ENCODE measurements at places on chromosomes 2 and 18.

- DNase-seq, result no peak
Observed at GRCh38 chr2:163353551-163353950, 382.3 kb downstream of the FIGN start.

GRCh38 chr18:69787825-69788547 lies 159.7 kb downstream of the CD226 start:
- DNase-seq, result no peak

DNA sequence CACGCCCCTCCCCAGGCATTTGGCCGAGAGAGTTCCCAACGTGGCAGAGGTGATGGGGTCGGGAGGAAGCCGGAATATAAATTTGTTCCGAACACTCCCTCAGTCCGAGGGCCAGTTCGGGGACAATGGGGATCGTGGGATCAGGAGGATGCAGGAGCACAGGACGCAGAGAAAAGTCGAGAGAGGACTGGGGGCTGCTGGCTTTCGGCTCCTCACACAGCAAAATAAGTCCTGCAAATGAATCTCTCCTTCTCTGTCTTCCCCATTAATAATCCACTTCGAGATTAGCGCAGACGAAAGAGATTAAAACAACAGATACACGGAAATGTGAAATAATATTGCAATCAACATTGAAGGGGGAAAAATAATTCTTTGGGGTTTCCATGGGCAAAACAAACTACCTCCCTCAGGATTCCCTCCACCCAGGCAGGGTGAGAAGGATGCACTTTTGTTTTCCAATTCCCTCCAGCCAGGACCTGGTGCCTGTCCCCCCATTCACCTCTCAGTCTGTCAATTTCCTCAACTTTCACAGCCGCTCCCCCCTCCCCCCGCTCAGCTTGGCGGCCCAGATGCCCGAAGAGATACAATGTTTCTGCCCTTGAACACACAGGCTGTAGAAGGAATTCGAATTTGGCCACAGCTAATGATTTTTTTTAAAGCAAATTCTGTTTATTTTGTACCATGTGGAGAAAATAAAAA lies 3.1 kb upstream of the ZEB2 start:
- no peak for DNase-seq

DNA sequence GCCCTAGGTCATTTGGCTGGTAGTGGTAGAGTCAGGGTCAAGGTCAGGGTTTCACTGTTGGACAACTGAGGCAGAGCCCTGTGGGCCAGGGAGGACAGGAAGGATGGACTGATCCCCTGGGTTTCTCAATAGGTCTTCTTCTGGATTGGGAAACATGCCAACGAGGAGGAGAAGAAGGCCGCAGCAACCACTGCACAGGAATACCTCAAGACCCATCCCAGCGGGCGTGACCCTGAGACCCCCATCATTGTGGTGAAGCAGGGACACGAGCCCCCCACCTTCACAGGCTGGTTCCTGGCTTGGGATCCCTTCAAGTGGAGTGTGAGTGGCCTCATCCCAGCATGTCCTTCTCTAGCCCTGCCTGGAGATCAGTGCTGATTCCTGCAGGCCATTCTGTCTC lies 18.1 kb downstream of the VIL1 start:
- DNase-seq, result no peak

- no peak for DNase-seq
Observed at GRCh38 chr2:27712522-27712921, 48.8 kb downstream of the SLC4A1AP start.

DNA sequence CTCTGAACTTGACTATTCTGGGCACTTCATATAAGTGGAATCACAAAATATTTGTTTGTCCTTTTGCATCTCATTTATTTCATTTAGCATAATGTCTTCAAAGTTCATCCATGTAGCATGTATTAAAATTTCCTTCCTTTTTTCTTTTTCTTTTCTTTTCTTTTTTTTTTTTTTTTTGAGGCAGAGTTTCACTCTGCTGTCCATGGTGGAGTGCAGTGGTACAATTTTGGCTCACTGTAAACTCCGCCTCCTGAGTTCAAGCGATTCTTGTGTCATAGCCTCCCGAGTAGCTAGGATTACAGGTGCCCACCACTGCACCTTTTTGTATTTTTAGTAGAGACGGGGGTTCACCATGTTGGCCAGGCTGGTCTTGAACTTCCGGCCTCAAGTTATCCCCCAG lies 11.9 kb downstream of the ATP8B1 start:
- DNase-seq, result no peak

- no peak for DNase-seq
Observed at GRCh38 chr2:232335859-232336215, 42.7 kb upstream of the ALPP start.

GRCh38 chr18:9188359-9189231 lies 52.0 kb downstream of the ANKRD12 start:
- no peak for DNase-seq

GRCh38 chr2:3503483-3503882 lies 15.8 kb downstream of the ADI1 start:
- no peak for DNase-seq

DNA sequence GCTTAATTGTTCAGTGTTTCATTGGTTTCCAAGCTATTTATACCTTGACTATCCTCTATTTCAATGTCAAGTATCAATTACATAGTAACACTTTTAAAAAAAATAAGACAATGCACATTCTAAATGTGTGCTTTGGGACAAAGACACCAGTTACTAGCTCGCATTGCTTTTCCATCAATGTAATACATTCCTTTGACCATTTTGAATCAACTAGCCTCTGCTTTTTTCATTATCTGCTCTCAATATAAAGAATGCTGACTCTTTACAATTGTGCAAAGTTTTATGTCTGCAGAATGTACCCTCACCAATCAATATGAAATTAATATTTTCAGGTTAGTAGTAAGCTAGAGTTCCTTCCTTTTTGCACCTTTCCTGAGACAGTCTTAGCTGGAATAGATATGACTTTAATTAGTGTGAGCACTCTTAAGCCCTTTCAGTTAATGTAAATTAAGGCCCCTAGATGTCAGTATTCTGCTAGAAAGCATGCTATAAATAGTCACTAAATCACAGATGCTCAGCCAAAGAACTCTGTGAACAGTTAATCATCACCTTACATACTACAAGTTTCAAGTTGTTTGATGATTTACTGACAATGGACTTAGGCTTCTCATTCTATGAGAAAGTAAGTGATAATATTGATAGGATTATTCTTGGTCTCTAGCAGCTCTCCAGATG lies 413.6 kb downstream of the PTH2R start:
- peak; percentile 46 for DNase-seq

- no peak for DNase-seq
Observed at GRCh38 chr2:171531836-171532450, 9.7 kb downstream of the CYBRD1 start.

DNA sequence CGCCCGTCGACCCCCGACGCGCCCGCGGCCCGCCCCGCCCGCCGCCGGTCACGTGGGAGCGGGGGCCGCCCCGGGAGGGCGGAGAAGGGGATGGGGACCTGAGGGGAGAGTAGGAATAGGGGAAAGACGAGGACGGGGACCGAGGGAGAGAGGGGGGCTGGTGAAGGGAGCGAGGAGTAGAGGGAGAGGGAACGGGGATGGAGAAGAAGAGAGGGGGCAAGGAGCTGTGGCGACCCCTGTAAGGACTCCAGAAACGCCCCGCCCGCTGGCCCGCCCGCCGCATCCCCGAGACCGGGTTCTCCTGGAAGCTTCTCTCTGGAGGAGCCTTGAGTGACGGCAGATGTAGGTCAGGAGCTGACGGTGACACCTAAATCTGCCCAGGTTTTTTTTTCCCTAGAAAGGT lies 615 bp downstream of the ADNP2 start:
- peak; percentile 17 for DNase-seq

DNA sequence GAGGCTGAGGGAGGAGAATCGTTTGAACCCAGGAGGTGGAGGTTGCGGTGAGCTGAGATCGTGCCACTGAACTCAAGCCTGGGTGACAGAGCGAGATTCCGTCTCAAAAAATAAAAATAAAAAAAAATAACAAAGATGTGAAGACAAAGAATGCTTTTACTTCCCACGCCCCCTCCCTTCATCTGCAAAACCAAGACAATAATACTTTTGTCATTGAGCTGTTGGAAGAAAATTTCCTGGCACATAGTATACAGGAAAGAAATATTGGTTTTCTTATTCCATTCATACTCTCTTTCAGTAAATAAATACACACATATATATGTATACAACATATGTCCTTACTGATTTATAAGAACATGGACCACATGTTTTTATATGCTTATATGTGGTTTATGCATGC lies 12.2 kb downstream of the GREB1 start:
- no peak for DNase-seq

All from NCI-H748 treated with DMSO at 0.1 percent for 48 hours (cell line).